ENCODE measurements at places on chromosomes 4 and X.

DNA sequence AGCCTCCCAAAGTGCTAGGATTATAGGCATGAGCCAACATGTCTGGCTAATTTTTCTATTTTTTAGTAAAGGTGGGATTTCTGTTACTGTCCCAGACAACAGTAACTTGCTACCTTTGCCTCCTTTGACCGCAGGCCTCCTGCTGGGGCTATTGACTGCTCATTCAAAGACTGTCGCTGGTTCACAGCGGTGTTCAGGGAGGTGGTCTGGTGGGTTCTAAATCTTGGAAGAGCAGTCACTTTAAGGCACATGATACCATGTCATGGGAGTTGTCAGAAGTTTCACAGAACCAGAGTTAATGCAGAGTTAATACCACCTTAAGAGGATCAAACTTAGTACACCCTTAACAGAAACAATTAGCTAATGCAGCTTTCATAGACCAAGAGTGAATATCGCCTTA is 3.8 kb downstream of the ASMT start:
- no peak for DNase-seq

GRCh38 chrX:150018931-150019361 is 80.7 kb upstream of the EOLA2 start:
- DNase-seq: no peak

DNA sequence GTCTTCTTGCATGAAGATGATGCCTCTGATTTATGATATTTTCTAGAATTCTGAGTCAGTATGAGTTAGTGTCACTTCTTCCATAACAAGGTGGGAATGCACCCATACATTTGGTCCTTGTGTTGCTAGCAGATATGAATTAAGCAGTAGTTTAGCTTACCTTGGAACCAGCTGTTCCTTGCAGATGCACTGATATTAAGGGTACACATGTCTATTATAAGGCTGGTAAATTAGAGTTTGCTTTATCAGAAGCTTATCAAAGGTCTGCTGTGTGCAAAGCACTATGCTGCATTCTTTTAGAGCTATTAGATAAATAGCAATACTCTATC is 36.5 kb downstream of the AFF1 start:
- DNase-seq: no peak

GRCh38 chrX:9555354-9555753 is 90.5 kb downstream of the TBL1X start:
- DNase-seq: no peak

GRCh38 chr4:123553733-123554637 is 157.4 kb downstream of the SPRY1 start:
- no peak for DNase-seq

DNA sequence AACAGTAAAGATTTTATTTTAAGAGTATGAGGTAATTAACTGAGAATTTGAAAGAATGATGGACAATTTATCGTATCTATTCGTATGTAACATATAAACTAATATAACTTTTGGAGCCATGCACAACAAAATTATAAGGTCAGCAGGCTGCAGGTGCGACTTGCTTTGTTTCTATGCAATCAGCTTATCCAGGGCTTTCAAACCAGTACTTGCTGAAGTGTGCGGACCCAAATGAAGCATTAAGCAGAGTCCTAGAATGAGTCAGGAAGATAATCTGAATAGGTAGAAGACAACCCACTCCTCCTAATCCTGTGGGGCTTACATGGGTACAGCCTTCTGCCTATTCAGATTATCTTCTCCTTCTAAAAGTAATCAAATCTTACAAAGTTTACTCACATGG is 2.1 kb downstream of the NSD2 start:
- no peak for DNase-seq

GRCh38 chrX:9604111-9604907 is 139.5 kb downstream of the TBL1X start:
- DNase-seq: peak; percentile 70

DNA sequence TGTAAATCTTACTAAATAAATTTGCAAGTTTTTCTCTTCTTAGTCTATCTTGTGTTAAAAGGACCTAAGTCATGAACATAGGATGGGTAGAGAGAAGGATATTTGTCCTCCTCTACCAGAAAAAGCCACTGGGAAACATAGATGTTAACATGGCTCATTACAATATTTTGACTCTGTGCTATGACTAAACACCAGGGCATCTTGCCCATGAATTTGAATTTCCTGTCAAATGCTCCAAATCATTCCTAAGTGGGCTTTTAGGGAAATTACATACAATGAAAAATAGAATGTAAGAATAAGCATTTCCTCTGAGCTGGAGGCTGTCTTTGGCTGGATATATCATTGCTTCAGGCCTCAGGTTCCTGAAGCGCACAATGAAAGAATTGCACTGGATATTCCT is 39.1 kb downstream of the ANOS1 start:
- DNase-seq: no peak

GRCh38 chrX:9558615-9559014 is 93.8 kb downstream of the TBL1X start:
- DNase-seq: no peak

GRCh38 chr4:1763550-1764080 is 29.5 kb upstream of the FGFR3 start:
- DNase-seq: peak; percentile 56

DNA sequence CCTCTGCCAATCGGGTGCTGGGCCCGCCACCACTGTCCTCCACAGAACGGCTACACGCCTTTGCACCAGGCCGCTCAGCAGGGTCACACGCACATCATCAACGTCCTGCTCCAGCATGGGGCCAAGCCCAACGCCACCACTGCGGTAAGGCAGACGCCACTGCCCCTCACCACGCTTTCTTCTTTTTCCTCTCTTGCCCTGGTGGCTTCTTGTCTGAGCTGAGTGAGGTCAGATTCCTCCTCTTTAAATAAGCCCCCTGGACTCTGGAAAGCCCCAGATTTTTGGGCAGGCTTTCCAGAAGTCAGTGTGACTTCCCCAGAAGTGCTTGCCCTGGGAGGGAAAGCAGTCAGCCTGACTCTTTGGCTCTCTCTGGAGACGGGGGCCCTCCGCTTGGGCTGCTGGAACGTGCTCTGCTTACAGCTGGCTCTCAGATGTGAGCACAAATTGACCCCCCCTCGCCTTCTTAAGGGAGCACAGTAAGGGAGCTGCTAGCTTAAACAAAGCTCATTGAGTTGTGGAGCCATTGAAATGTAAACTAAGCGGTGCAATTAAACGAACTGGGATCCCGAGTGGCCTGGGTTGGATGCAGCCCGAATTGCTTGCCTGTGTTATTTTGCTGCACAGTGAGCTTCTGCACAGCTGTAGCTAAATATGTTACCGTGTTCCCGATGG is 243.1 kb downstream of the ANK2 start:
- peak; percentile 78 for DNase-seq

DNA sequence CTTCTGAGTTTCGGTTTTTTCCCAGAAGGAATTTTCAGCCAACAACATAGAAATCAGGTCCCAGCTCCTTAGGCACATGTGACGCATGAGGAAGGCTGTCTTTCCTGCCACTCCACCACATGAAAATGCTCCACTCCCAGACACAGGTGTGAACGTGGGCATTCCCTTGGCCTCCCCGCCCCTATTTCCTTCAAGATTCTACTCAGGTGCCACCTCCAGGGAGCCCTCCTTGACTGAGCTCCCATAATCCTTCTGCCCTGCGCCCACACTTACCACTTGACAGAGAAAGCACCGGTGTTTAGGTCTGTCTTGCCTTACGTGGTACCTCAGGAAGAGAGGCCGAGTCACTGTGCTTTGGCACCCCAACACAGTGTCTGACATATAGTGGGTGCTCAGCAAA is 44.4 kb upstream of the CENPU start:
- no peak for DNase-seq

DNA sequence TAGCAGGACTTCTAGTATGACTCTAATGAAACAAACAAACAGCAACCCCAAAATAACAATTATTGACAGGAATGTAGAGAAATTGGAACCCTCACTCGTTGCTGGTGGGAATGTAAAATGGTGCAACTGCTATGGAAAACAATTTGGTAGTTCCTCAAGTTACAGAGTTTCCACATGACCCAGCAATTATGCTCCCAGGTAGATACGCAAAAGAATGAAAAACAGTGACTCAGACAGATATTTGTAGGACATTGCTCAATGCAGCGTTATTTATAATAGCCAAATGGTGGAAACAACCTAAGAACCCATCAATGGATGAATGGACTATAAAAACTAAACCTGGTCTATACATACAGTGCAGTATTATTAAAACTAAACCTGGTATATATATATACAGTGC is 646.1 kb upstream of the FRG1 start:
- DNase-seq: no peak

DNA sequence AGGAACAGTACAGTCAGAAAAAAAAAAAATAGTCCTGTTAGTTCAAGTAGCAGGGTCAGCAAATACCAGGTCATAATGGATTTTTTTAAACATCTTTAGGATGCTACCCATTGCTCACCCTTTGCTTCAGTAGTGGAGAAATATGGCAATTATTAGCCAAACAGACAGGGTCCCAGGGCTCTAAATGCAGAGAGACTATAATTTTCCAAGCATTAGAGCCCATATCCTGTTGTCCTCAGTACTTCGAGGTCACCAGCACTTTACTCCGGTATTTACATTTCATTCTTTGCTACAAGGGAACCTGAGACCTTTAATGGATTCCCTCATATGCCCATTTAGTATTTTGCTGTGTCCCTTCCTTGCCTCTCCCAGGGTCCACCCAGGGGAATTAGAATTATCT is 1562.9 kb upstream of the TENM3 start:
- DNase-seq: no peak

DNA sequence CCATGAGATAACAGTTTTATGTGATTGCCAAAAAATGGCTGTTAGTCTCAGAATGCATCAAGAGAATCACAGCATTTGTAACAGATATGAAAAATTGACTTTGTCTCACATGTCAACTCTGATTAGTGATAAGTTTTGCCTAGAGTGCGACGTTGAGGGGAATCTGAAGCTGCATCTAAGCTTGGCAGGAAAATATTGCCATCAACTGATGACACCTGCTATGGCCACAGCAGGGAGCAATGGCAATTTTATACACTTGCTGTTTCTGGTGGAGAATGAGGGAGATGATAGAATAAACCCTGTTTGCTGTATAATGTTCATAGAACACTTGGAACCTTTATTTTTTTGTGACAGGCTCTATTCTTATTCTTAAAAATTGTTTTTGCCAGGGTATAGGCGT is 205.4 kb upstream of the GNPDA2 start:
- DNase-seq: no peak

GRCh38 chr4:2413821-2414610 is 4.4 kb downstream of the ZFYVE28 start:
- no peak for DNase-seq

DNA sequence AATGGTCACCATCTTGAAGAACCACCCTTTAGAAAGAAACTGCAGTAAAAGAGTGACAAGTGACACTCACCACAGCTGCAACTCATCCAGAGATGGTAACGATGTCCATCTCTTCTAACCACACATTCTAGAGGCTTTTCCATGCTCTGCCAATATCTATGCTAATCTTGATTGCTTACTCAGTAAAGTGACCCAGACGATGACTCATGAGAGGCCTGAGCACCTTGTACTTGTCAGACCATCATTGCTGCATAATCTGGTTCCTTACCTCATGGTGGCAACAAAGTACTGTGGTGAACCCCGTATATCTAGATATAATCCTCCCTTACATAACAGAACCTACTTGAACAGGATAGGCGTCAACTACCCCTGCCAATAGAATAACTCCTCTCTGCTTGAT is 75.6 kb downstream of the CCNG2 start:
- DNase-seq: no peak

All from hippocampal formation (tissue), 2 donors.